Left lung (tissue), 14 donors: ENCODE measurements at places on chromosomes 5 and 9. TPM values are rescaled to one million over a fixed set of nuclear protein-coding genes. Genes with fewer than 3 reads are reported as not detected.

ELAVL2 gene
- 0.35 TPM for total RNA-seq

RNF20 gene
- total RNA-seq = 37.7 TPM

EQTN gene
- total RNA-seq = 0.37 TPM

FABP6 gene
- not detected for total RNA-seq

CRHBP gene
- total RNA-seq = not detected

MELK gene
- total RNA-seq = 9.4 TPM

TAF1L gene
- 0.03 TPM for total RNA-seq

STK32A gene
- 22.5 TPM for total RNA-seq

DNAJA1 gene
- total RNA-seq = 134 TPM

F2RL2 gene
- total RNA-seq = 0.10 TPM

C9orf153 gene
- 0.41 TPM for total RNA-seq

DNA sequence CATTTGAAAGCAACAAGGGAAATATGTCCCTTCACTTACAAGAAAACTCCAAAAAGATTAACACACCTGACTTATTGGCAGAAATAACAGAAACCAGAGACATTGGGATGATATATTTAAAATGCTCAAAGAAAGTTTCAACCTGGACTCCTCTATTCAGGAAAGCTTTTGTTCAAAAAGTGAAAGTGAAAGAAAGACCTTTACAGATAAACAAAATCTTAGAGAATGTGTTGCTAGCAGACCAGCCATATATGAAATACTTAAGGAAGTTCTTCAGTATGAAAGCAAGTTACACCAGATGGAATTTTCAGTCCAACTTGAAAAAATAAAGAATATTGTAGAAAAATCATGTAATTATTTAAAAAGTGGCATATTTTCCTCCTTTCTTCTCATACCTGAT lies 1075.1 kb downstream of the NR2F1-AS1 start:
- no peak for DNase-seq

GRCh38 chr5:58122157-58122556 lies 337.7 kb downstream of the PLK2 start:
- no peak for DNase-seq

- DNase-seq = no peak
Measured at GRCh38 chr9:19492775-19493173, 84.0 kb downstream of the ACER2 start.

GRCh38 chr9:94259077-94259862 lies at the start of gene ZNF169:
Gene ZNF169 (plus strand): TSS chr9:94259298. CDS start chr9:94278813, 19,515 bp downstream.
- peak; percentile 98 for DNase-seq

- DNase-seq = no peak
Measured at GRCh38 chr5:60436518-60436917, 263.4 kb downstream of the DEPDC1B start.

DNA sequence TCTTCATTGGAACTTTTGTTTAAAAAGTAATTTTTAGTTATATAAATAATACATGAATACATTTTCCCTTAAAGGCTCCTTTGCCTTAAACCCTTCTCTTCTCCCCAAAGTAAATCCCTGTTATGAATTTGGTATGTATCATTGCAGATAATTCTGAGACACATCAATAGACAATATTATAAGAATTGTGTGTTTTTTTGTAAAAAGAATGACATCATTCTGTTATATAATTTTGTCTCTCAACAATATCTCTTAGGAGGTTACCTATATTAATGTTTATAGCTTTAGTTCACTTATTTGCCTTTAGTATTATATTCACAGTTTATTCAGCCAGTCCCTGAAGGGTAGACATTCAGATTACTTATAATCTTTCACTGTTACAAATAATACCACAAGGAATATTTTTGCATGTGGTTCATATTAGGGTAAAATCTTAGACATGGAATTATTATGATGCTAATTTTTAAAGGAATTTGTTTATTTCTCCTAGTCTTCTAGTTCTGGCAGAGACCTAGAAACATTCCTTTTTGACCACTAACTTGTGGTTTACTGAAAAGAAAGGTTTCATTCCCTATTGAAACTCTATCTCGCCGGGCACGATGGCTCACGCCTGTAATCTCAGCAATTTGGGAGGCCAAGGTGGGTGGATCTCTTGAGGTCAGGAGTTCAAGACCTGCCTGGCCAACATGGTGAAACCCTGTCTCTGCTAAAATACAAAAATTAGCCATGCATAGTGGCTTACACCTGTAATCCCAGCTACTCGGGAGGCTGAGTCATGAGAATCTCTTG lies 105.6 kb downstream of the KCTD16 start:
- DNase-seq = no peak

GRCh38 chr5:78611126-78611605 lies 37.4 kb downstream of the LHFPL2 start:
- no peak for DNase-seq

DNA sequence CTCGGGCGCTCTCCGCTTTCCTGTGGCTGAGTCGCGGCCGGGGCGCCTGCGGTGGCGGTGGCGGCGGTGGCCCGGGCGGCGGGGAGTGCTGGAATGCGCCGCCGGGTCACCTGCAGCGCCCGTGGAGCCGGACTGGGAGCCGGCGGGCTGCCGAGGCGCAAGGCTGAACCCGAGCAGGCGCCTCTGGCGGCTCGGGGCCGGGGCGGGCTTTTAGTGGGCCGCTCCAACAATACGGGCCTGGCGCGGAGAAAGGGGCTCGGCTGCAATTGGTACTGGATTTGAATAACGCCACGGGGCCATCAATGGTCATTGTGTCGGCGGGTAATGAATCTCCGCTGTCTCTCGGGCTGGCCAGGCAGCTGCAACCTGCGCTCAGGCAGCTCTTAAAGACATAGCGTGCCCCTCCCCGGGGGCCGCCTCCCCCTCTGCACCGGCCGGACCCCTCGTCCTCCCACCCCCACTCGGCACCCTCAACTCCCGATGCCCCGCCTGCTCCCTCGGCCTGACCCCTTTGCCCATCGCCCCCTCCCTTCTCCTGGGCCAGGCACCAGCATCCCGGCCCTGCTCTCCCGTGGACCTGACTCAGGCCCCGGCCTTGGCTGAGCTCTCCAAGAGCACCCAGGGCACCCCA lies 22.1 kb downstream of the URM1 start:
- no peak for DNase-seq

GRCh38 chr5:168215646-168216045 lies 75.8 kb upstream of the WWC1 start:
- DNase-seq = no peak

GRCh38 chr5:24646915-24647314 lies 2.1 kb upstream of the CDH10 start:
- DNase-seq = no peak

- DNase-seq = no peak
Measured at GRCh38 chr5:149658299-149658698, 71.8 kb upstream of the PPARGC1B start.

GRCh38 chr5:114500756-114501155 lies 138.9 kb downstream of the KCNN2 start:
- no peak for DNase-seq

GRCh38 chr5:140595538-140596300 lies 31.1 kb downstream of the SLC35A4 start:
- DNase-seq = no peak

GRCh38 chr9:2234371-2234893 lies 219.3 kb downstream of the SMARCA2 start:
- no peak for DNase-seq

DNA sequence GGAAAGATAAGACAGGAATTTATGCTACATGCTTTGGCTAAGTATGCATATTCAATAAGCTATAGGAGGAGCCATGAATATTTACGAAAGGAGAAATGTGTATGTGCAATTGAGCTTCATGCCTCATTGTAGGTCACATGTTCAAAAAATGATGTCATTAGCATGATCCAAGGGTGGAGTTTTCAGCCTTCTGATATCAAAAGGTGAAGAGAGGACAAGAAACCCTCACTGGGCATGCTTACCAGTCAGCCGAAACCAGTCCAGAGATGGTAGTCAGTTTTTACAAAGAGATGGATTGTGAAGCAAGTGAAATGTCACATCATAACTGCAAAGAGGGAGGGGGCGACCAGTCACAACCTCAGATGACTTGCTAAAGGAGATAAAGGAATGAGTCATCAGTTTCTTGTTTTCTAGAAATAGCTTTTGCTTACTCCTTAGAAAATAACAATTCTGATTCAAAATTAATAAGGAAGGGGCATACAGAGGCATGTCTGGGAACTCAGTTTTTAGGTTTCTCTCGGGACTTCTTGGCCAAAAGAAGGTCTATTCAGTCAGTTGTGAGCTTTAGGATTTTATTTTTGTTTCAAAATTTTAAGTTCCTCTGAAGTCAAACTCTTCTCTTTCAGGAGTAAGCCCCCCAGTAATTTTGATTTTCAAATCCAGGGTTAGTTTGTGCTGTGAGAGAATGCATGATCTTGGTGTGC lies 1067.8 kb upstream of the EDIL3 start:
- no peak for DNase-seq

GRCh38 chr5:137203011-137203632 lies 296.0 kb downstream of the SPOCK1 start:
- DNase-seq = no peak

DNA sequence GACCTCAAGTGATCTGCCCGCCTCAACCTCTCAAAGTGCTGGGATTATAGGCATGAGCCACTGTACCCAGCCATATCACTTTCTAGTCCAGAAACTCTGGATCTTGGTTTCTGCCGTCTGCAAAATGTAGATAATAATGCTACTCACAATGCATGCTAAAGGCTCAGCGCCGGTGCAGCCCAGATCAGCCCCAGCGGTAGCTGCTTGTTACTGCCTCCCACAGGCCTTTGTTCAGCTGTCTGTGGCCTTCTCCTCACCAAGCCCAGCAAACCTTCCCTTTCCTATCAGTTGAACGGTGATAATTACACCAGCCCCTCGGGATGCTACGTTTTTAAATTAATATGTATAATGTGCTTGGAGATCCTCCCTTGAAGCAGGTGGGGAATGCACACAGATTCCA lies 26.2 kb upstream of the MSX2 start:
- DNase-seq = no peak

DNA sequence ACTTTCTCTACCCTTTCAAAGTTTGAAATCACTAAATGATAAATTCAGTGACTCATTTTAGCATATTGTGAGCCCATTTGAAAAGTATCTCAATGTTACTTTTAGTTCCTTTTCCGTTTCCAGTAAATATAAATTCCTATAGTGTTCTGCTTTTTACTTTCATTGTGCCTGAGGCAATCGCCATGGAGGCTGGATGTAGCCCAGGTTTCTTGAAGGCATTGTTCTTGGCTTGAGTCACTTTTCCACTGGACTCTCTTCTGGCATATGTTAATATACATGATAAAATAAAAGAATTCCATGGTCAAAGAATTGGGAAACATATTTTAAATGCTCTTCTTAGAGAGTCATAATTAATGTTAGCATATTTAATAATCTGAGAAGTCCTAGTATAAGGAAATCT lies 327.0 kb downstream of the IZUMO3 start:
- DNase-seq = no peak
